ENCODE measurements at places on chromosomes 1 and 21.

GRCh38 chr21:34801519-34802132 lies 132.8 kb downstream of the CLIC6 start:
- no peak for DNase-seq

- DNase-seq, result no peak
Observed at GRCh38 chr1:228048659-228049298, 33.7 kb upstream of the ARF1 start.

DNA sequence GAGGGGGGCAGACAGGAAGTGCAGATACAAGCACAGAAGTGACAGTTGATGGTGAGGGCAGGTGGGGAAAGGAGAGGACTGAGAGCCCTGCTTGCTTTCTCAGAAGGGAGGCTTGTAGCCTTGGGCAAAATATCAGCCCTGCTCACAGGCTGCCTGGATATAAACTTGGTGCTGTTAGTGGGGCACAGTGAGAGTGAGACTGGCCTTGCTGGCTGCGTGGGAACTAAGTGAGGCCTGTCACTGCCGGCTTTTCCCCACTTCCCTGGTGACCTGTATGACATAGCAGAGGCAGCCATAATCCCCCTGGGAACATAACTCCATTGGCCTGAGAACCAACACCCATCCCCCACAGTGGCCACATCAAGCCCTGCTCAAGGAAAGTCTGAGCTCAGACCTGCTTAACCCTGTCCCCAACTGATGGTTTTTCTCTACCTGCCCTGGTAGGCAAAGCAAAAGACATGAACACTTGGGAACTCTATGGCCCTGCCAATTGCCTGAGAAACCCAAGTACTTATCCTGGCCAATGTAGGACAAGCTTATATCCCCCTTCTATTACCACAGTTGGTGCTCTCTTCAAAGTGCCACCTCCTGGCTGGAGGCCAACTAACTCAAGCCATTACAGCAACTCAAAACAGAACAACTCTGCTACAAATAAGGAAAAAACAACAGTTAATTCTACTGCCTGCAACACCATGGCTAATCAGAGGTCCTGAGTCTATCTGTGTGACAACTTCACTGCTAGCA lies 472.7 kb downstream of the PLPP3 start:
- no peak for DNase-seq

DNA sequence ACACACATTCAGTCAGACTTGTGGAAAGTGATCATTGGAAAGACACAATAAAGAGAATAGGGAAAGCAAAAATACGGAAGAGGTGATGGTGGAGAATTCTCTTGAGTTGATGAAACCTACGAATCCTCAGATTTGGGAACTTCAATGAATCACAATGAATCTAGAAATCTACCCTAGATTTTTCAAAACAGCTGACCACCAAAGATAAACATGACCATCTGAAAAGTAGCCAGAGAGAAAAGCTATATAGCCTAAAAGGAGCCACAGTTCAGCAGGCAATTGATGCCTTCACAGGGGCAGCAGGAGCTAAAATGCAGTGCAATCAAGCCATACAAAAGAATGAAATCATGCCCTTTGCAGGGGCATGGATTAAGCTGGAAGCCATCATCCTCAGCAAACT lies 170.6 kb upstream of the RUNX1 start:
- no peak for DNase-seq

DNA sequence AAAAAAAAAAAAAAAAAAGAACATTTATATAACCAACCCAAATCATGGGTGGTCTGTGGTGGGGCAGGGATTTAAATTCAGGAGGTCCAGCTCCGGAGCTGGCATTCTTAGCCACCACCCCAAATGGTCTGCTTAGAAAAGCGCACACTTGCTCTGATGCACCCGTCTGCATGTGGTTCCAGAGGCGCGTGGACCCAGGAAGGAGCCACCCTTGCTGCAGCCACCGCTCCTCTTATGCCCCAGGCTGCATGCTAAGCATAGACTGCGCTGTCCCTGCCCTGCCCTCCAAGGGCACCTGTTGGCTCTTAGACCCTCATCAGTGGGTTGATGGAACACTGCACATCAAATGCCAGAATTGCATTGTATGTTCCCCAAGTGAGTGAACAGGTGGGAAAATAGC lies 41.4 kb downstream of the ATP5PO start:
- DNase-seq, result no peak

DNA sequence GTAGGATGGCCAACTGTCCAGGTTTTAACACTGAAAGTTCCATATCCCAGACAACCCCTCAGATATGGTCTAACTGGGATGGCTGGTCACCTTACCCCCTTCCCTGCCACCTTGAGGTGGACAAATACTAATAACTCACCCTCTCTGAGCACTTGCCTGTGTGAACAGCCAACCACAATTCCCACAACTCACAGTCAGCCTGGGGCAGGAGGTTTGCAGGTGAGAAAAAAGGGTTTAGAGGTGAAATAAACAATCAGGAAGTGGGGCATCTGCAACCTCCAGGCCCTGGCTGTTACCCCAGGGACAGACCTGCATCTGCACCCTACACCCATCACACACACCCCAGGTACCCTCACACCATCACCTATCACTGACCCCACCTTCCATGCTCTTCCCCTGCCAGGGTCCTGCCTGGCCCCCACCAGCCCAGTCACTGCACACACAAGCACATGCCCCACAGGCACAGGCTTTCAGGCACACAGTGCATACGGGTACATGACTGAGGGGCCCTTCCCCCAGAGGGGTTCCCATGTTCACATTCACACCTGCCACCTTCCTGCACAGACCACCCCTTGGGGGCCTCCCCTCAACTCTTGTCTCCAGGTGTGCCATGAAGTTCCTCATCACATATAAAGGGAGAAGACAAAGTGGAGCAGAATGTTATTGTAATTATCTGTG lies 679.5 kb downstream of the MATN1 start:
- DNase-seq, result no peak

DNA sequence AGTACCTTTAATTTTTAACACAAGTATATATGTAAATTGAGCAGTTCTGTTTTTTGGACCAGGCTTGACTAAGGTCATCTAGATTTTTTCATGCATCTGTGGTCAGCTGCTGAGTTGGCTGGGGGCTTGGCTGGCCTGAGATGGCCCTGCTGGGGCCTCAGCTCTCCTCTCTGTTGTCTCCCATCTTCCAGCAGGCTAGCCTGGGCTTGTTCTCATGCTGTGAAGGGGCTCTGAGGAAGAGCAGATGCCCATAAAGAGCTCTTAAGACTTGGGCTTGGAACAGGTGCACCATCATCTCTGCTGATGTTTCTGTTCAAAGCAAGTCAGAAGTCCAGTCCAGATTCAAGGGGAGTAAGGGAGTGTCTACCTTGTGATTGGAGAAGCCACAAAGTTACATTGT lies 51.2 kb upstream of the TNR start:
- DNase-seq, result no peak

DNA sequence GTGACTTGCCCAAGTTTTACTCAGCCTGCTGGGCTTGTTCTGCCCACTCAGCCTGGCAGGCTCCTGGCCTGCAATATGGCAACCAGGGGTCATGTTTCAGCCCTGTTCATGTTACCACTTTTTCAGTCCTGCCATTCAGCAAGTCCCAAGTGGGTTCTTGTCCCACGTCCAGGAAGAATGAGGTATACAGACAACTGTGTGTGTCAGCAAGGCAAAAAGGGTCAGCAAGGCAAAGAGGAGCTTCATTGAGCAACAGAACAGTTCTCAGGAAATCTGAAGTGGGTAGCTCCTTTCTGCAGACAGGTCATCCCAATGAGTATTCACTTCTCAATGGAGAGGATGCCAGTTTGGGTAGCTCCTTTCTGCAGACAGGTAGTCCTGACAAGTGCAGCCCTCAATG lies 1233.3 kb upstream of the B3GALT2 start:
- DNase-seq, result no peak

DNA sequence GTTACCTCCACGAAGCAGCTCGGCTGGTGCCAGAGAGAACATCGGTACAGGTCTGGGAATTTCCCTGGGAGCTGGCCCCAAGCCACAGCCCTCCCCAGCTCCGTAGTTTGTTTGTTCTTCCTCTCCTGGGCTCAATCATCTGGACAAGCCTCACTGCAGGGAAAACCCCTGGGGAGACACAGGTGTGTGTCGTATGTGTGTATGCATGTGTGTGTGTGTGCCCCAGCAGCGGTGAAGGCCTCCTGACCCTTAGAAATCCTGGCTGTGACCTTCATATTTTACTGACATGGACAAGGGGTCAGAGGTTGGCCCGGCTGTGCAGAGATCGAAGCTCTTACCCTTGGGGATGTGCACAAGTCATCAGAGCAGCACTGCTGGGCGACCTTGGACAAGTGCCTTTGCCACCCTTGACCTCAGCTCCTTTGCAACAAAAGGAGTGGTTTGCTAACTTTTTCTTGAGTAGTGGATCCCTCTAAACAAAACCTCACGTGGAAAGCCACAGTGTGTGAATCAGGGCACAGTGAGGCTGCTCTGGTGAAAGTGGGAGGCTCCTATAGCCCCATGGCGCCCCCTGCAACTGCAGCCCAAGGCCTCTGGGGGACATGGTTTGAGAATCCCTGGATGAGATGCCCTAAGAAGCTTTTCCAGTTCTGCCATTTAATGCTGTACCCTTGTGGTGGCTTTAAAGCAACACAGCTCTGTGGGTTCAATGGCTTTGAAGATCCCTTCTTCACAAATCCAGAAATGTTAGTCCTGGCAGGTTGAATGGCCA lies 12.3 kb upstream of the IL22RA1 start:
- no peak for DNase-seq

GRCh38 chr1:48023488-48023887 lies 26.3 kb upstream of the TRABD2B start:
- DNase-seq, result no peak

- no peak for DNase-seq
Observed at GRCh38 chr1:38059635-38060250, 13.2 kb upstream of the POU3F1 start.

GRCh38 chr1:201126463-201126831 lies 537 bp downstream of the ASCL5 start:
- DNase-seq, result no peak

- no peak for DNase-seq
Observed at GRCh38 chr21:46122758-46123683, 25.1 kb downstream of the COL6A2 start.

DNA sequence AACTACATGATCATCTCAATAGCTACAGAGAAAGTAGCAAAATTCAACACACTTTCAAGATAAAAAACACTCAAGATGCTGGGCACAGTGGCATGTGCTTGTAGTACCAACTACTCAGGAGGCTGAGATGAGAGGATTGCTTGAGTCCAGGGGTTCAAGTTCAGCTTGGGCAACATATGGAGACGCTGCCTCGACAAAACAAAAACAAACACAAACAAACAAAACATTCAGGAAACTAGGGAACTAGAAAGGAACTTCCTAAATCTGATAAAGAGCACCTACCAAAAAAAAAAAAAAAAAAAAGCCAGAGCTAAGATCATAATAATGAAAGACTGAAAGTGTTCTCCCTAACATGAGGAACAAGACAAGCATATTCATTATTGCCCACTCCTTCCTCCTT lies 22.8 kb upstream of the RNF186 start:
- DNase-seq, result no peak

DNA sequence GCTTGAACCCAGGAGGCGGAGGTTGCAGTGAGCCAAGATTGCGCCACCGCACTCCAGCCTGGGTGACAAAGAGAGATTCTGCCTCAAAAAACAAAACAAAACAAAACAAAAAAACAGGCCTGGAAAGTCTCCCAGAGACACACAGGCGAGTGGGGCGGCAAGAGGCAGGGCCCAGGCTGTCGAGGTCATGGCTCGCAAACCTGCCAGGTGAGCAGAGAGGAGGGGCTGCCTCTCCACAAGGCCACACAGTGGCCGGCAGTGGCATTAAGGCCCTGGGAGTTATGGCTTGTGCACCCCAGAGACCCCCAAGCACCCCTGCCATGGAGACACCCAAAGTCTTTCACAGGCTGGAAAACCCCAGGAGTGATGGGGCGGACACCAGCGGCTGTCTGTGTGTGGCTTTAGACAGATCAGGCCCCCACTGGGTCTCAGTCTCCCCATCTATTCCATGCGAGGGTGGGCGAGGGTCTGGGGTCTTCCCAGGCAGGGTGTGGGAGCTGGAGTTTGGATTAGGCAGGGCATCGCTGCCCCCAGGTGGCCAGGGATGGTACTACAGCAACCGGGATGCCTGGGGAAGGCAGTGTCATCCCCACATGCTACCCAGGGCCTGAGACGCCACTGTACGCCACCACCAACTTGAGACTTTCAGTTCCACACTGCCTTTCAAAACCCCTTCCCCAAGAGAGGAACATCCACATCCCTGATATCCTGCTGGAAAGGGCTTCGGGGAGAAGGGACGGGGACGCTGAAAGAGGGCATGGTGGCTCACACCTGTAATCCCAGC lies 7.3 kb upstream of the CTRC start:
- DNase-seq, result no peak

DNA sequence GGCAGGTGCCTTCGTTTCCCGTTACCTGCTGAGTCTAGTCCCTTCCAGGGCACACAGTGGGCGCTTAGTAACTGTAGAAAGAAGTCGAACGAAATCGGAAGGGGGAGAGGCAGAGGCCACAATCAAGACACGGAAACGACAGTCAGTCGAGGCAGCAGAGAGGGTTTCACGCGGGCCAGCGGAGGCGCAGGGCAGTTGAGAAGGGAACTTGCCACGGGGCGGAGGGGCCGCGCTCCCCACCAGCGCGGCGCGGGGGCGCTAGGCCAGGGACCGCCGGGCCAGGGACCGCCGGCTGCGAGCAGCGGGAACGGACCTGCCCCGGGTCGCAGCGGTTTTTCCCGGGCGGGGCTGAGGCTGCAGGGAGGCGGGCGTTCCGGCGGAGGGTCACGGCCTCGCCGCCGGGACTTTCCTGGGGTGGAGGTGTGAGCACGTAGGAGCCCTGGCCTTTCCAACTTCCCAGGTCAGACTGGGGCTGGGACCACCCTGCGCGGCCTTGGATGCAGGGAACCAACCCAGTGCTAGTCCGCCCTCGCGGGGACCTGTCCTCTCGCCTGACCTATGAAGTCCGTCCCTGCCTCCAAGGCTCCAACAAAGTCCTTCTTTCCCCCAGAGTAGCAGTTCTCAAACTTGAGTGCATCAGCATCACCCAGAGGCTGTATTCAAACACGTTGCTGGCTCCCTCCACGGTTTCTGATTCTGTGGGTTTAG lies 150.1 kb upstream of the FGGY start:
- DNase-seq, result no peak

GRCh38 chr1:233364695-233365539 lies 37.4 kb downstream of the MAP3K21 start:
- no peak for DNase-seq

DNA sequence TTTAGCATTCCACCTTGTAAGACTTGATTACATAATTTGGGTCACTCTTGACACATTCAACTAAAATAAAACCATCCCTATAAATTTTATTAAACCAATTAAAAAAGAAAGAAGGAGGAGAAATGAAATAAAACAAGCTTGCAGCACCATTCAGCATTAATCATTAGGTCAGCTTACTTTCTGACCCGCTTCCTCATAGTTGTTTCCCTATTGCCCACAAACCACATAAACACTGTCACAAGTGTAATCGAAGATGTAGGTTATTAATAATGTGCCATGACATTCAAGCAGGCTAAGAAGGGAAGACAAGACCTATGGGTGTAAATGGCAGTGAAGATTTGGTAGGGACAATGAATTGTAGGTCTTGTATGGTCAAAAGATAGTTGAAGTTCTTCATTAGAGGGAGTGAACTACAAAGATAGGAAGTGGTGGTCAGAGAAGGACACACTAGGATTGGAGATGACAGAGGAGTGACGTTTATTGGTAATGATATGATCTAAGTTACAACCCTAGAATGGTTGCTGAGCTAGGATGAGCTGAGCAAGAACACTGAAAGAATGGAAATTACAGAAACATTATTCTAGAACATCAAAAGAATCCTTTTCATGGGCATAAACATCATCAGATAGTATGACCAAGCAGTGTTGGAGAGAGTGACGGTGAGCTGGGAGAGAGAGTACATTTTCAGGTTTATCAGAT lies 231.5 kb downstream of the KCNT2 start:
- DNase-seq, result no peak

Data from fibroblast of skin of left biceps (primary cell).